ENCODE measurements at places on chromosomes 16 and 17. TPM values are rescaled to one million over a fixed set of nuclear protein-coding genes. Genes with fewer than 3 reads are reported as not detected.
A peak's percentile ranks its signal among the peaks of the same experiment; 100 is the strongest.

P2RX1 gene
- total RNA-seq, result 15.3 TPM

CCL16 gene
- not detected for total RNA-seq

FNDC8 gene
- not detected for total RNA-seq

TPSB2 gene
- total RNA-seq, result 0.18 TPM

DNA sequence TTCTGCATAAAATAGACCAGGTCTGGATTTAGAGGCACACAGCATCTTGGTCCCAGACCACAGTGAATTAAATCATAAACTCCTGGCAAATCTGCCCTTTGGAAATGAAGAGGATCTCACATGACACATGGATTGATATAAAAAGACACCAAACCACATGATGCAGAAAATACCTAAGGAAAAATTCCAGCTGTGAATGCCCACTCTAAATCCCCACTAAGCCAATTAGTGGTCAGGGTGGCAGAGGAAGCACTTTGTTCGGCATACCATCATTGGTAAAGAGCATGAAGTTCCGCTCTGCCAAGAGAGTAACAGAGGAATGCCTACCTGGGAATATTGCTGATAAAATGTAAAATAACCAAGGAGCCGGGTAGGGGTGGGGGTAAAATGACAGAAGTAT is 32.4 kb upstream of the NOL11 start:
- DNase-seq, result no peak
- no peaks in the 10 kb centered on the region for H3K36me3 ChIP-seq
- no peaks in the 10 kb centered on the region for H3K4me1 ChIP-seq
- peaks cover 14% of the 10 kb centered on the region for H3K27me3 ChIP-seq

DNA sequence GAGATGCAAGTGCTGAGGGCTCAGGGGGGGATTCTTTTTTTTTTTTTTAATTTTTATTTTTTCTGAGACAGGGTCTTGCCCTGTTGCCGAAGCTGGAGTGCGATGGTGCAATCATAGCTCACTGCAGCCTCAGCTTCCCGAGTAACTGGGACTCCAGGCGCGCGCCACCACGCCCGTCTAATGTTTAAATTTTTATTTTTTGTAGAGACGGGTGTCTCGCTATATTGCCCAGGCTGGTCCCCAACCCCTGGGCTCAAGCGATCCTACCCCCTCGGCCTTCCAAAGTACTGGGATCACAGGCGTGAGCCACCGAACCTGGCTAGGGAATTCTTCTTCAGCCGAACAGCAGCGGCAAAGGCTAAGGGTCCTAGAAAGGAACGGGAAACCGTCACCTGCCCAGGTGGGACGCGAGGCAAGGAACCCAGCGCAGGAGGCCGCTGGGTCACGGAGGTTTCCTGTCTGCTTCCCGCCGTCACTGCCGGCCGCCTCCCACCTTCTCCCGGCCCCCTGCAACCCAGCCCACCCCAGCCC is 13.3 kb upstream of the OR1F1 start:
- peaks cover 4% of the 10 kb centered on the region for H3K27me3 ChIP-seq
- peak overlapping the region; percentile 51 for H3K4me3 ChIP-seq
- H3K36me3 ChIP-seq, result no peaks in the 10 kb centered on the region
- H3K27ac ChIP-seq, result no peak overlapping the region
- no peaks in the 10 kb centered on the region for H3K4me1 ChIP-seq

DNA sequence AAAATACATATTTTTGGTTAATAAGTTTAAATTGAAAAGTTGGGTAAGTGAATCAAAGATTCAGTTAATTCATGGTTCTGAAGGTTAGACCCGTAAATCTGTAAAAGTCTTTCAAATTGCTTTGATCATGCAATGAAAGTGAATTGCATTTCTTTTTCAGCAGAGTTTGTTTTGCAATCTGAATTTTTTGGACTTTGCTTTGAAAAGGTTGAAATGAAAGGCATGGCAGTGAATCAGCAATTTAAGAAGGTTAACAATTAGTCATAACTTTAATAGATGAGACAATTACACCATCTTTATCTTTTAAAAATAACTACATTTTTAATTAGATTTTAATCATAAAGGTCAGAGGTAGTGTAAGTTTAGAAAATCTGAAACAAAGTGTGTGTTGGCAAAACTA is 310.9 kb upstream of the KCNJ16 start:
- DNase-seq, result no peak
- no peaks in the 10 kb centered on the region for H3K27me3 ChIP-seq
- no peaks in the 10 kb centered on the region for H3K4me1 ChIP-seq

GRCh38 chr16:64047878-64048277 is 1074.0 kb downstream of the CDH11 start:
- no peak overlapping the region for H3K4me3 ChIP-seq
- no peak for DNase-seq
- H3K36me3 ChIP-seq, result no peaks in the 10 kb centered on the region
- H3K27ac ChIP-seq, result no peak overlapping the region

DNA sequence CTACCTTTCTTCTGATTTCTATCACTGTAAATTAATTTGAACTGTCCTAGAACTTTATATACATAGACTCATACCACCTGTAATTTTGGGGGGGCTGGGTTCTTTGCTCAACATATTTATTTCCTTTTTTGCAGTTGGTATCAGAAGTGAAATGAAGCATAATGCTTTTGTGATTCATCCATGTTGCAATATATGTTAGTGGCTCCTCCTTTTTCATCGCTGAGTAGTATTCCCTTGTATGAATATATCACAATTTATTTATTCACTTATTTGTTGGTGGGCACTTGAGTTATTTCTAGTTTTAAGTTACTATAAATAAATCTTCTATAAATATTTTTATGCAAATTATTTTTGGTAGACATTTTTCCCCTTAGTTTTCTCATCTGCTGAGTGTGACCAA is 336.4 kb downstream of the HS3ST3B1 start:
- H3K27me3 ChIP-seq, result no peaks in the 10 kb centered on the region
- no peak overlapping the region for H3K27ac ChIP-seq
- H3K4me3 ChIP-seq, result no peak overlapping the region
- no peaks in the 10 kb centered on the region for H3K36me3 ChIP-seq
- no peaks in the 10 kb centered on the region for H3K4me1 ChIP-seq

GRCh38 chr17:58388302-58389190 is 28.8 kb downstream of the RNF43 start:
- H3K4me3 ChIP-seq, result no peak overlapping the region
- H3K27me3 ChIP-seq, result no peaks in the 10 kb centered on the region
- H3K27ac ChIP-seq, result peak overlapping the region; percentile 64
- H3K36me3 ChIP-seq, result no peaks in the 10 kb centered on the region

- H3K4me3 ChIP-seq, result no peak overlapping the region
- DNase-seq, result no peak
- peaks cover 93% of the 10 kb centered on the region for H3K36me3 ChIP-seq
- no peak overlapping the region for H3K27ac ChIP-seq
- no peaks in the 10 kb centered on the region for H3K27me3 ChIP-seq
Measured at GRCh38 chr16:23491490-23492391, 18.6 kb downstream of the GGA2 start.

DNA sequence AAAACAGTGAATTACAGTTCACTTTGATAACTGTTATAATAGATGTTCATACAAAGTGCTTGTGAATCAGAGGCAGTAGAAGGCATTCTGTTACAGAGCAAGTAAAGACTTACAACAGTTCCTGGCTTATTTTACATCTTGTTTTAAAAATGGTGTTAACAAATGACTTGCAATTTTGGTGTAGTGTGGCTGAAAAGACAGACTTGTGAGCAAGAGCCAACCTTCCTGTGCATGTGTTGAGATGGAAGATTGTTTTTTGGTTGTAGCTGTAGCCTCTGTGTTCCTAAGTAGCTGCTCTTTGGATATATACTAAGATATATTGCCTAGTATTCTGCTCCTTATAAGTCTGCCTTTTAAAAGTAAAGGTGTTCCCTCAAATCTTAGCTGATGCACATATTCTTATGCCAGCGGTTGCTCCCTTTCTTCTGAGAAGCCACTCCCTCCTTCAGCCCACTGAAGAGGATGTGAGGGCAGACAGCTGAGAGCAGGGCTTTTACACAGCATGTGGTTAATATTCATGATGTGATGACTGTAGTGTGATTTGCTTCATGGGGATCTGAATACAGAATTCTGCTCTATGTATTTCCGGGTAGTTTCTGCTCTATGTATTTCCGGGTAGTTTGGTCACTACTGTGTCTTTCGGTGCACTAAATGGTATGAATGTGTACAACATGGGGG is 182.3 kb downstream of the PHKB start:
- H3K27me3 ChIP-seq, result no peaks in the 10 kb centered on the region
- no peaks in the 10 kb centered on the region for H3K4me1 ChIP-seq
- no peak overlapping the region for H3K27ac ChIP-seq
- H3K4me3 ChIP-seq, result no peak overlapping the region

- no peaks in the 10 kb centered on the region for H3K4me1 ChIP-seq
- peaks cover 68% of the 10 kb centered on the region for H3K27me3 ChIP-seq
- no peaks in the 10 kb centered on the region for H3K36me3 ChIP-seq
- no peak for DNase-seq
- no peak overlapping the region for H3K4me3 ChIP-seq
Measured at GRCh38 chr16:3959148-3959547, 78.6 kb upstream of the CREBBP start.

DNA sequence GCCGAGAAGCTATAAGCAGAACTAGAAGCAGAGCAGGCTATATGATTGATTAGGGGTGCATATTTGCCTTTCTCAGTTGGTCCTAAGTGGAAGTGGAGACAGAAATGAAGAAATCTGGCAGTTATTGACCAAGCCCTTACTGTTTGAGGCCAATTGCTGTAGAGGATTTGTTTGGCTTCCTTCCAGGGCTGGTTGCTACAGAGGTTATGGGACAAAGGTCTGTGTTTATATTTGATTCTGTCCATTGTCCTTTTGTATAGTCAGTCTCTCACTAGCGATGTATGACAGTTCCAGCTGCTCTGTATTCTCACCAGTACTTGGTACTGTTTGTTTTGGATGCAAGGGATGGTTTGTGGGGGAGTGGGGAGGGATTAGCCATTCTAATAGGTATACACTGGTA is 7.3 kb upstream of the ALOX15 start:
- no peaks in the 10 kb centered on the region for H3K4me1 ChIP-seq
- no peaks in the 10 kb centered on the region for H3K27me3 ChIP-seq
- no peak for DNase-seq

GRCh38 chr17:77441940-77442339 is 301.2 kb downstream of the SEC14L1 start:
- DNase-seq, result no peak
- no peak overlapping the region for H3K27ac ChIP-seq

DNA sequence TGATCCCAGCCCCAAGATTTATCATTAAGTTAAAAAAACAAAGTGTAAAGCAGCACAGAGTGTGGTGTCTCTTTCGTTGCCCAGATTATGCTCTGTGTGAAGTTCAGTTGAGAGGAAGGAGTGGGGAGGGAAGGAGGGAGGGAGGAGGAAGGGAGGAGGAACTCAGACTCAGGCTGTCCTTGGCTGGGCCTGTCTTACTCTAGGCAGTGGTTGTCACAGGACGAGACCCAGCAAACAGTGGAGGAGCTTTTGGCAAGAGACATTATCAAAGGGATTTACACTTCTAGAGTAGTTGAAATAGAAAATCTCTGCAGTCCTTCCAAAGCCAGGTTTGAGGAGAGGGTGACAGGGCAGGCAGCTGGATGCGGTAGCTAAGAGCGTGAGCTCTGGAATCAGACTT is 27.8 kb downstream of the KNOP1 start:
- no peak overlapping the region for H3K27ac ChIP-seq
- H3K4me1 ChIP-seq, result no peaks in the 10 kb centered on the region
- H3K27me3 ChIP-seq, result no peaks in the 10 kb centered on the region
- no peak for DNase-seq
- peaks cover 2% of the 10 kb centered on the region for H3K36me3 ChIP-seq

- no peaks in the 10 kb centered on the region for H3K27me3 ChIP-seq
- no peak overlapping the region for H3K4me3 ChIP-seq
- H3K36me3 ChIP-seq, result no peaks in the 10 kb centered on the region
- DNase-seq, result peak; percentile 73
- H3K4me1 ChIP-seq, result no peaks in the 10 kb centered on the region
Measured at GRCh38 chr17:11644265-11645212, 46.3 kb downstream of the DNAH9 start.

DNA sequence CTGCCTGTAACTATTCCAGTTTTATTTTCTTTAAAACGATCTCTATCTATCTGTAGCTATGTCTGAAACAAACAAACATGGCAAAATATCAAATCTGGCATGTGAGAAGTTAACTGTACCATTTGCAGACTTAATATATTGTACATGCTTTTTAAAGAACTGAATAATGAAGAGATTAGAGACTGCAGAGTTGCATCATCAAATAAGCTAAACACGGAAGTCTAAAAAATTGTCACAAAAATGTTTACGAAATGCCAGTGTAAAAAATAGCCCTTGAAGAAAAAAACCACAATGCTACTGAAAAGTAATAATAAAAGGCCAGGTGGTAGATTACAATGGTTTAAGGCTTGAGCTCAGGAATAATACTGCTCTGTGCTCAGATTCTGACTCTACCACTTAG is 43.1 kb downstream of the HS3ST3A1 start:
- DNase-seq, result no peak
- H3K27me3 ChIP-seq, result no peaks in the 10 kb centered on the region
- H3K4me3 ChIP-seq, result no peak overlapping the region
- no peak overlapping the region for H3K27ac ChIP-seq
- peaks cover 9% of the 10 kb centered on the region for H3K4me1 ChIP-seq

DNA sequence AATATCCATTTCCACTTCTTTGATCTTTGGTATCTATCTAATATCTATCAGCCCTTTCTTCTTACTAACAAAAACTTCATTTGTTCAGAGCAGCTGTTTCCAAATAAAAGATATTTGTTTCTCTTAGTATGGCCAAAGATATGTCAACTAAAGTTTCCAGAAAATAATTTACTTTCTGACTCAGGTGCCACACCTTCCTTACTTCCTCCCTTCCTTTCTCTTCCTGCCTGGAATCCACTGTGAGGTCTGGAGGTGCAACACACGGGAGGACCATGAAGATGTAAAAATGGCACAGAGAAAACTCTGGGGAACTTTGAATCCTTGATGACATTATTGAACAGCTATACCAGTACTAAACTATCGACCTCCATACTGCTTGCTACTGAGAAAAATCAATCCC is 14.0 kb downstream of the MED13 start:
- no peak overlapping the region for H3K4me3 ChIP-seq
- no peaks in the 10 kb centered on the region for H3K27me3 ChIP-seq
- DNase-seq, result no peak
- H3K27ac ChIP-seq, result no peak overlapping the region

DNA sequence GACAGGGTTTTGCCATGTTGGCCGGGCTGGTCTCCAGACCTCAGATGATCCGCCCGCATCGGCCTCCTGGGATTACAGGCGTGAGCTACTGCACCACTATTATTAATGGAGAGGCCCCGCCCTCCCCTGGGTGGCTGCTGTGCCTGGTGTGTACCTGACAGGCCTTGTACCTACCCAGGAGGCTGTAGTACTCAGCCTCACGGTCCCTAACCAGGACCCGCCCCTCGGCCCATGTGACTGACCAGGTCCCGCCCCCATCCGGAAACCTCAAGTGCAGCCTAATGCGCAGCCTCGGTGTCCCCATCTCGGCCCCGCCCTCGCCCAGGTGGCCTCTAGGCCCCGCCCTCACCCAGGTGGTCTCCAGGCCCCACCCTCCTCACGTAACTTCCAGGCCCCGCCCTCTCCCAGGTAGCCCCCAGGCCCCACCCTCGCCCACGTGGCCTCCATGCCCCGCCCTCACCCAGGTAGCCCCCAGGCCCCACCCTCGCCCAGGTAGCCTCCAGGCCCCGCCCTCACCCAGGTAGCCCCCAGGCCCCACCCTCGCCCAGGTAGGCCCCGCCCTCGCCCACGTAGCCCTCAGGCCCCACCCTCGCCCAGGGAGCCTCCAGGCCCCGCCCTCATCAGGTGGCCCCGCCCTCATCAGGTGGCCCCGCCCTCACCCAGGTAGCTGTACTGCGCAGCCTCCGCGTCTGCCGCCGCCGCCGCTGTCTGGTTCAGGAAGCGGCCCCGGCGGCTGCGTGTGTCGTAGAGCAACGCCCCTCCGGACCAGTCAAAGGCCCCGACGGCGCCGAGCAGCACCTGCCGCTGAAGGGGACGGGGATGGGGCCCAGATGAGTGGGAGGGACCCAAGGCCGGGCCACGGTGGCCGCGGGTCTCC is 31.0 kb downstream of the HASPIN start:
- H3K27me3 ChIP-seq, result no peaks in the 10 kb centered on the region
- H3K4me3 ChIP-seq, result peak overlapping the region; percentile 50
- H3K36me3 ChIP-seq, result no peaks in the 10 kb centered on the region
- H3K27ac ChIP-seq, result peak overlapping the region; percentile 44
